ENCODE measurements at places on chromosomes 12 and 14.

DNA sequence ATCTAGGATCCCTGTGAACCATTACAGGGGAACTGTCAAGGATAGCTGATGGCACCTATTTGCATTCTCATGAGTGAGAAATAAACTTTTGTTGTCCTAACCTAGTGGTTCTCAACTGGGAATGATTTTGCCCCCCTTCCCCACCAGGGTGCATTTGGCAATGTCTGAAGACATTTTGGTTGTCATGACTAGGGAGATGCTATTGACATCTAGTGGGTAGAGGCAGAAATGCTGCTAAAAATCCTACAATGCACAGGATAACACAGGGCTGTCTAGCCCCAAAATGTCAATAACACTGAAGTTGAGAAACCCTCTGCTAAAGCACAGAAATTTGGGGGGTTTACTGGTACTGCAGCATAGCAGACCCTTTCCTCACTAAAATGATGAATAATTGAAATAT lies 140.9 kb upstream of the SRRM4 start:
- no peak for DNase-seq

- DNase-seq = no peak
Observed at GRCh38 chr14:70064136-70064865, 124.5 kb downstream of the SLC8A3 start.

- no peak for DNase-seq
Observed at GRCh38 chr12:123071857-123072256, 79.0 kb downstream of the PITPNM2 start.

DNA sequence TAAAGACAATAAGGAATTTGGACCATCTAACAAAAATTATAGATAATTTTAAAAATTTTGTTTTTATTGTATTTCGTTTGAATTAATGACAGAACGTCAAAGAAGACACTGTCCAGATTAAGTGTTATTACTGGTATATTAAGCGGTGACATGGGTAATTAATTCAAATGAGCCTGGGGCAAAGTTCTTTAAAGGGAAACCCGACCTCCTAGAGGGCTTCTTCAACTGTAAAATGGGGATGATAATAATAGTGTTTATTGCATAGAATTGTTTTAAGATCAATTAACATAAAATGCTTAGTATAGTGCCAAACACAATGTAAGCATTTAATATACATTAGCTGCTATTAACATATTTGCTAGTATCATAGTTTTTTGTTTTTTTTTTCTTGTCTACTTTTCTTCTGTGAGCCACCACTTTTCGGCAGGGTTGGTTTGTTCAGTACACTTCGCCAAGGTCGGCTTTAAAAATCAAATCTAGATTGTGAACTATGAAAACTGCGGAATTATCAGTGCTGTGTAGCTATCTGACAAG lies 514 bp upstream of the LARP4 start:
- DNase-seq = no peak

DNA sequence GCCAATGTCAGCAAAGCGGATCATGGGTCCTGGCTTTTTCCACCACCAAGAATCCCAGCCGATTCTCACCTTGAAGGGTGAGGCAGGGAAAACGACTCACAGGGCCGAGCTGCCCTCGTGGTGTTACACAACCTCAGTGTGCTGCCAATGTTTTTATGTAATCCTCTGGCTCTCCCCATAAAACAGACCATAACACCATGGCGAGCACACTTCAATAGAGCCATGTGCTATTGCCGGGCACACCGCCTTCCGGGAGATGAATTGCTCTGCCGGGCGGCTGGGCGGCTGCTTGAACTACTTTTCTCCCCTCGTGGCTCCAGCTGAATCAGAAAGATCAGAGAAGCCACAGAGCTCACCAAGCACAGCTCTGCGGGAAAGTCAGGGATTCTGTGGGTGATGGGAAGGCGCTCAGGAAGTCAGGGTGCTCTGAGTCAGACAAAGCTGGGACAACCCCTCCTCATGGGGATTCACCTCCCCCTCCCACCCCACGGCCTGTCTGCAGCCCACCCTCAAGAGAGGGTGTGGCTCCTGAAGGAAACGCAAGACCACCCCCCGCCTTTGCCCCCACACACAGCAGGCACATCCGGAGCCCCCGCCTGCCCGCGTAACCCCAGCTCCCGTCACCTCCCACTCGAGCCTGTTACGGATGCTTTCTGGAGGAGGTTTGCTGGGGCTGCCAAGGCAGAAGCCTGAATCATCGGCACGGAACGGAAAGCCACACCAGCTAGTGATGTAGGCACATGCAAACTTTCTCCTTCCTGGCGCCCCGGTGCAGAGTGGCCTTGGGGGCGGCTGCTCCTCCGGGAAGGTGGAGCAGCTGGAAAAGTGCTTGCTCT lies 1.8 kb downstream of the GALNT9 start:
- peak; percentile 28 for DNase-seq

DNA sequence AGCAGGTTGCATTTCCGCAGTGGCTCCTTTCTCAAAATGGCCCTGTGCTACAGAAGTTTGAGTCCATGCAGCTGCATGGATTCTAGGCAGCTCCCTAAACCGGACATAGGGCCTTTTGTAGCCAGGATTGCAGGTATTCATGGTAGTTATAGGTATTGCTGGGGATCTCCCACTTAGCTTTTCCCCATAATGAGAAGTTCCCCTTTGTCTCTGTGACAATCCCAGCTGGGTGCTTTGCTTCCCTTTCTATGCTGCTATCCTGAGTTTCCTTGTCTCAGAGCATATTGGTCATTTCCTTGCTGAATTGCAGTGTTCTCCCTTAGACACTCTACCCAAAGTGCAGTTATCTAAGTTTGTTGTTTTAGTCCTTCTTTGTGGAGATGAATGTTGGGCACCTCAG lies 120.9 kb upstream of the MIS18BP1 start:
- no peak for DNase-seq

DNA sequence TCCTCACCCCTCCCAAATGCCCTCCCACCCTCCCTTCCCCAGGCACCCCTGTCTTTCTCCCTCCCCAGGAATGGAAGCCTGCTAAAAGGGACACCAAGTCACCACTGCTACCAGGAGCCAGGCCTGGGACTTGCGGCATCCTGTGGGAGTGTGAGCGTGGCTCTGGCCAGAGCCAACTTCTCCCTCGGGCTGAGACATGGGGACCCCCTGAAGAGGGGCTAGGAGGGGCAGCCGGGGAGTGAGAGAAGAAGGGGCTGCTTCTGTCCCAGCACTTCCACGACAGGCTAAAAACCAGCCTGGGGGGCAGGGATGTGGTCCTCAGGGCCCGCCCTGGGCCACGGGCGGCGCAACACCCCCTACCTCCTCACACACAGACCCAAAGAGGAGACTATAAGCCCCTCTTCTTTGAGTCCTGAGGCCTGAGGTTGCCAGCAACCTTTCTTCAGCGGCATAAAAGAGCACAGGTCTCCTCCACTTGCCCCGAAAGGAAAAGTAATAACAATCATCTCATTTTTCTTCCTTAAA lies 278.9 kb downstream of the DPF3 start:
- no peak for DNase-seq

DNA sequence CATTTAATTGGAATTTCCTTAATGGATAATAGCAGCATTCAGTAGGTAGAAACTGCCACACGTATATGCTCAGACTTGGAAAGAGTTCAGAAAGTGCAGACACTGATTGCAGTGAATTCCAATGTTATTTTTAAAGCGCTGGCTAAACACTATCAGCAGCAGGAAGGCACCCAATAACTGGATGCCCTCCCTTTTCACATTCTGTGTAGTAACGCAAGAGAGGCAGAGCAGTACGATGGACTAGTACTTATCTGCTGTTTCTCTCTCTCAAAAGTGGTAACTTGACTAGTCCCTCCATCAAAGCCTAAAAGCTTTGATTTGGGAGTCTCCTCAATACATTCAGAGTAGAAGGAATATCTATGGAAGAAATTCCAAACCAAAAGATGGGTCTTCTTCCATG lies 791.0 kb downstream of the TMTC2 start:
- DNase-seq = no peak

- peak; percentile 49 for DNase-seq
Observed at GRCh38 chr12:116423094-116423493, 136.1 kb upstream of the MAP1LC3B2 start.

GRCh38 chr12:46818642-46819041 lies 7.2 kb downstream of the SLC38A4 start:
- no peak for DNase-seq

DNA sequence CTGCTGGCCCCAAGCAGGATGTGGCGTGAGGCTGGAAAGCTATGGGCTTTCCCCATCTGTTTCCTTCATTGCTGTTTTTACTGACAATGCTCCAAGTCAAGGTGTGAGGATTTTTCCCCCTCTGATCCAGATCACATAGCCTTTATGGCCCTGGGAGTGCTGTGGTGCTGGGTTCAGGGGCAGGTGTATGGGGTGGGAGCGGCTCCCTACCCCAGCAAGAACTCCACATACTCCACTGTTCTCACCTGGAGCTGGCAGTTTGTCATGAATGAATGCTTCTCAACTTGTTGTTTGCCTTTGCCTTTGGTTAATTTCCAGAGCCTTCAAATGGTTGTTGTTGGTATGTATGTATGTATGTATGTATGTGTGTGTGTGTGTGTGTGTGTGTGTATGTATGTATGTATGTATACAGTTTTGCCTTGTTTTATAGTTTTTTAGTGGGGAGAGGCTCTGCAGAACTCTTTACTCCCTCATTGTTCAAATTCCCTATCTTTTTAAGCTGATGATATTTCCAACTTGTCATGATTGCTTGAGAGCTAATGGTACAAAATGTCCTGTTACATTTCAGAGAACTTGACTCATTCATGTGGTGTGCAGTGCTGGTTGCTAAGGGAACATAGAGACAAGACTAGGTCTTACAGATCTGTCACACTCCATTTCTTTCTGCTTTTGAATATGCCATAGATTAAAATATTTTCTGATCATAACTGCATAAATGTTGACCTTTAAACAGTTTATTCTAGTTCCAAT lies 36.6 kb upstream of the ASPG start:
- peak; percentile 59 for DNase-seq

- no peak for DNase-seq
Observed at GRCh38 chr14:102872020-102872419, 50.4 kb upstream of the AMN start.

- DNase-seq = no peak
Observed at GRCh38 chr12:50901685-50902113, 50.6 kb upstream of the HIGD1C start.

DNA sequence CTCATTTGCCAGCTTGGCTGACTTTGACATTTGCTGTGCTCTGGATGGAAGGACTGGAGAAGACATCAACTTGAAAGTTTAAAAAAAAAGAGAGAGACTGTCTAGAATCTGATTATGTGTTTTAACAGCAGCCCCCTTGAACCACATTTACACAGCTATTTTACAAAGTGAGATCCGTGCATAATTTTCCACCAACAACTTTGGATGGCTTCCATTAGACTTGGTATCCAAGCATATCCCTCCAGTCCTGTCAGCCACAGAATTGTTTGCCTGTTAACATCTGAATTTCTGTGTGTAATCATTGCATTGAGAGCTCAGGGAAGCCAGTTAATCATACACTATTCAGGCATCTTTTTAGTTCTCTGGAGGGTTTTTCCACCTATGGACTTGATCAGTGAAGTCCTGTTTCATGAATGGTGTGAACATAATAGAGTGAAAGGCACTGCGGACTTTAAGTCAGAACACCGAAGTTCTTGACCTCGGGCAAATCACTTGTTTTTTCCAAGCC lies 93.7 kb downstream of the SAMD4A start:
- DNase-seq = no peak

DNA sequence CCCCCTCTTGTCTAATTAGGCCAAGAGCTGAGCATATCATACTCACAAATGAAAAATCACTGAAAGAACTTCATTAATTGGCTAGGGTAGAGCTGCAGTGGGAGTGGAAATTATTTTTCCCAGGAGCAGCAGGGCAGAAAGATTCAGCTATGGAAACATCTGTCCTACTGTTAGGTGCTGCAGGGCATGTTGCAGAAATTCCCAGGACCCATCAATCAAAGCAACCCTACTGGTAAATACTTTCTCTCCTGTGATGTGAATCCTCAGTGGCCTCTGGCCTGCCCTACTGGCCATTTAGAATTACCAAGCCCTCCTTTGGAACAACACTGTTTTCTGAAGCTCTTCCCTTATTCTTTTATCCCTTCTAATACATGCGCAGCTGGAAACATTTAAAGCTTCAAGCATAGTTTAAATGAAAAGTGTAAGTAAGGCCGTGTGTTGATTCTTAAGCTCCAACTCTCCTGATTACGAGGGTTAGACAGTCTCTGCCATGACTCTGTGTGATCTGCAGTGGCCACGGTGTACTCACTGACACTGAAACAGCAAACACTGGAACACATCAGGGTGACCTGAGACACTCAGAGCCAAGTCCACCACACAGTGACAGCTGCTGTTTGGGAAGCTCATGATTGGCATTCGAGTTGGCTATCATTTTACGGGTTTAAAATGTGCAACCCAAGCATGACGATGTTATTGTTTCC lies 62.6 kb upstream of the TMCC3 start:
- DNase-seq = no peak

All from bronchial epithelial cell (primary cell).